ENCODE measurements at places on chromosomes 2 and 18.

- peak; percentile 81 for DNase-seq
Measured at GRCh38 chr2:127094509-127095366, 12.2 kb downstream of the BIN1 start.

GRCh38 chr2:9797681-9798556 is 45.4 kb upstream of the TAF1B start:
- no peak for DNase-seq

DNA sequence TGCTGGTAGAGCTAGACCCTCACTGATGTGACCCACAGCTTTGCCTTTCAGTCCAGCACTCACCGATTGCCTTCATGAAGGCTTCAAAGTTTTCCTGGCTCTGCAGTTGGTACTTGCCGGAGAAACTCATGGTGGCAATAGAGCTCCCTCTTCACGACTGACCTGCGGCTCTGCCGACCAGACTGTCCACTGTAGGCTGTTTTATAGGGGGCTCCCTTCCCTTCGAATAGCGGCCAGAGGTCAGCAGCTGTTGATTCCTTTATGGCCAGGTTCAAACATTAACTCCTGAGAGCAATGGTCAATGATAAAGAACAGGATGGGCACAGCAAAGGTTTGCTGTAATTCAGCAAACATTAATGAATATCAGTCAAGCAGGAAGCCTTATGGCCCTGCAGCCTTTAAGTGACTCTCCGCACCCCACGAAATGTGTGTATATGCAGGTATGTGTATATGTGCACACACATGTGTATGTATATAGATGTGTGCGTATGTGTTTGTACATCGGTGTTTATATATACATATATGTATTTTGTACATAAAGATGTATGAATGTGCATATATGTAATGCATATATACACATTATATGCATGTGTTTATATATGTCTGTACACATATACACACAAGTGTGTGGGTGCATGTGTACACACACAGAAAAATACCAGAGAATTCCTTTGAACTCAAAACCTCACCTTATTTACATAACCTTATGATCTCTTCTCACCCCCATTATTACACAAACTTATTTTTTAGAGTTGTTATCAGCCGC is at the start of gene FABP1:
TSS of gene FABP1 (minus strand) at position 175 of the 766 bp plus-strand sequence. CDS start at position 130, 45 bp downstream.
- no peak for DNase-seq

- DNase-seq, result no peak
Measured at GRCh38 chr18:44625386-44625785, 55.3 kb upstream of the SETBP1 start.

DNA sequence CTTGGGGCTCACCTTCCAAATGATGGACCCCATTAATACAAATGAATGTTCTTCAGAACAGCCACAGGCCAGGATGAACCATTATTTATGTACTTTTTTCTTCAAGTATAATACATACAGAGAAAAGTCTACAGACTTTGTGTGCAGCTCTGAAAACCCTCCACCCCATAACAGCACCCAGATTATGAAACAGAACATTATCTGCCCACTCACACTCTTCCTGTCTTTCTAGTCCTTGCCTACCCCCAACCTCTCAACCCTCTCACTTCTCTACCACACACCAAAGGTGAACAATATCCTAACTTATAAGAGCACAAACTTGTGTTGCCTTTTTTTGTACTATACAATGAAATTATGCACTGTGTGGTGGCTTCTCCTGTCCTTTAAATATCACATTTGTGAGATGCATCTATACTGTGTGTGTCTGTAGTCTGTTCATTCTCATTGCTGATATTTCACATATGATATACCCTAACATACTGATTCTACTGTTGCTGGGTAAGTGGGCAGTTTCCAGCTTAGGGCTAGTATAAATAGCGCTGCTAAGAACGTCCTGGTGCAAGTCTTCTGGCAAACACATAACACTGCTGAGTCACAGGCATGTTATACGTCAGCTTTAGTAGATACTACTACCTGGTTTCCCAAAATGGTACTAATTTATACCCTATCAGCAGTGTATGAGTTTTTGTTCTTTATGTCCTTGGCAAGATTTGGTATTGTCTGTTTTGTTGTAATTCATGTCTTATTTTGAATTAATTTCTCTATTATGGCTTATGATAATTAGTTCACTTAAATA is 1.0 kb upstream of the NPHP1 start:
- no peak for DNase-seq

- no peak for DNase-seq
Measured at GRCh38 chr2:230893338-230893737, 28.6 kb downstream of the ITM2C start.
